Left cardiac atrium (tissue), 4 donors: ENCODE measurements at places on chromosomes 5 and 9.

DNA sequence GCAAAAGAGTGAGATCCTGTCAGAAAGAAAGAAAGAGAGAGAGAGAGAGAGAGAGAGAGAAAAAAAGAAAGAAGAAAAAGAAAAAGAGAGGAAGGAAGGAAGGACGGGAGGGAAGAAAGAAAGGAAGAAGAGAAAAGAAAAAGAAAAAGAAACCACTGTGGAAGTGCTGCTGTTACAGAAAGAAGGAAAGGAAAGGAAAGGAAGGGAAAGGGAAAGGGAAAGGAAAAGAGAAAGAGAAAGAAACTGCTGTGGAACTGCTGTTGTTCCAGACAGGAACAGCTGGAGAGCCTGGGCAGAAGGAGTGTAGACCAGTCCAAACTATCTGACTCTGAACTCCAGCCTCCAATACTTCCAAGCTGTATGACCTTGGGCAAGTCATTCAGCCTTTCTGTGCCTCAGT, 220.7 kb upstream of the WWC1 start:
- DNase-seq: no peak

- no peak for DNase-seq
Observed at GRCh38 chr5:168104350-168104749, 187.1 kb upstream of the WWC1 start.

- DNase-seq: peak; percentile 91
Observed at GRCh38 chr5:14011089-14012020, 66.9 kb upstream of the DNAH5 start.

DNA sequence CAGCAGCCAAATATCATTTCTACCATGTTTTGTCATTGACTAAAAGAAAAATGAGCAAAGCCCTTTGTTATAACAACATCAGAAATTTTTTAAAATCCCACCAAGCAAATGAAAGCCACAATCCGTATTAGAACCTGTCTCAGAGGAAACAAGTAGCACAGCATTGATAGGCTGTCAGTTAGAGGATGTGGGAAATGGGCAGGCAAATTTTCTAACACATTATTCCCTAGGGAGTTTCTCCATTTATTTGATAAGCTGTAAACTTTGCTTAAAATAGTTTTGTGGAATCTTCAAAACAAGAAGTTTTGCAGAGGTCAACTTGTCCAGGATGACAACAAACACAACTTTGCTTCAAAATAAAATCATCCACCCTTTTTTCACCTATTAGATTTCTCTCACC, 53.6 kb upstream of the APC start:
- DNase-seq: no peak

GRCh38 chr5:172089298-172090117, 83.1 kb upstream of the FBXW11 start:
- no peak for DNase-seq
